ENCODE measurements at places on chromosomes 4 and X.

DNA sequence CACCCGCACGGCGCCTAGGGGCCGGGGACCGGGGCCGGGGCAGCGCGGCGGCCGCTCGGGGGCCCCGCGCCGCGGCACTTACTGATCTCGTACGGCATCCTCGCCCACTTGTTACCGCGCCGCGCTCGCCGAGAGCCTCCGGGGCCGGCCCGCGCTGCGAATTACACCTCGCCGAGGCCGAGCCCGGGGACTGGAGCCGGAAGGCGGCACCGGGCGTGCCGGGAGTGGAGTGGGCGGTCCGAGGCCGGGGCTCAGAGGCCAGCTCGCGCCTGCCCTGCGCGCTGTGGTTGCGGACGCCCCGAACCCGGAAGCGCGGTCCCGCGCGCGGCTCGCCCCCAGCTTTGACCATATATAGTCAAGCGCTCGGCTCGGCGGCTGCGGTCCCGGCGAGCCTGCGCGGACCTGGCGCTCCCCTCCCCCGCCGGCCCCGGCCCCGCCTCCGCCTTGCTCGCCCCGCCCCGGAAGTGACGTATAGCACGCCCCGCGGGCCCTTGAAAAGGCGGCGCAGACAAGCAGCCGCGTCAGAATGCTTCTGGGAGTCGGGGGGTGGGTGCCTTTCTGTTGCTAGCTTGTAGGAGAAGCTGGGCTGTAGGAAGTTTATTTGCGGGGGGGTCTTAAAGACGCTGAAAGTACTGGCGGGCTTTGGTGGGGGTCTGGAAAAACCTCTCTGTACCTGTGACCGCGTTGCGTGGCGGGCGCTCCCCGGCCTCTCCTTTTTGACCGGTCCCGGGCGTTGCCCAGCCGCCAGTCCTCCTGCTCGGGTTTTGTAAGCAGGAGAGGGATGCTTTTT is at the start of gene WDR1:
TSS of gene WDR1 (minus strand) at position 231 of the 790 bp plus-strand sequence. CDS start at position 98, 133 bp downstream.
- DNase-seq = peak; percentile 88

DNA sequence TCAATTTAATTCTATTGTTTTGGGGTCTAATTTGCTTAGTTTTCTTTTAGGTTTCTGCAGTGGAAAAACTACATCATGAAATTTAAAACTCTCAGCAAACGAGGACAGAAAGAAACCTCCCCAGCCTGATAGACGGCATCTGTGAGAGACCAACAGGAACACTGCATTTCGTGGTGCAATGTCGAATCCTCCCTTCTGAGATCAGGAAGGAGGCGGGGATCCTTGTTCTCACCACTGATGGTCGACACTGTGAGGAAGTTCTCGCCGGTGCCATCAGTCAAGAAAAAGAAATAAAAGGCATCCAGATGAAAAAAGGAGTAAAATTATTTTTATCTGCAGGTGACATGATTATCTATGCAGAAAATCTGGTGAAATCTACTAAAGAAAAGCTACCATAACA is 16.5 kb downstream of the GAK start:
- no peak for DNase-seq

GRCh38 chrX:13093529-13094140 is 49.2 kb upstream of the FAM9C start:
- DNase-seq = no peak

- no peak for DNase-seq
These were observed 36.8 kb upstream of the NKX6-1 start for GRCh38 chr4:84535901-84536300.

GRCh38 chr4:53355930-53356521 is 9.8 kb downstream of the SCFD2 start:
- no peak for DNase-seq
